ENCODE measurements at places on chromosomes 1 and 21.

DNA sequence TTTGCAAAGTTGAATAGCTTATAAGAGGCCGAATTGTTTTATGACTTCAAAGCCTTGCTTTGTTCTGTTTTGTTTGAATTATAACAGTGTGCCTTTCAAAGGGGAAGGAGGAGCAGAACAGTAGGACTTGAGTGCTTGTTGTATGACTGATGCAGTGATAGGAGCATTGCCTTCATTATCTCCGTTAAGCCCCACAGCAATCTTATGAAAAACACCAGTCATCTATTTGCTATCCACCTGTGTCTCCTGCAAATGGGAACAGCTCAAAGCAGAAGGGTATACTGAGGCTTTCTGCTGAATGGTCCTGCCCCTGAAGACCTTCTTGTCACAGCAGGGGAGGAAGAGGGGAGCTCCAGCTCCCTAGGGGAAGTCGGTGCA lies 127.5 kb downstream of the RNF220 start:
- DNase-seq: no peak

DNA sequence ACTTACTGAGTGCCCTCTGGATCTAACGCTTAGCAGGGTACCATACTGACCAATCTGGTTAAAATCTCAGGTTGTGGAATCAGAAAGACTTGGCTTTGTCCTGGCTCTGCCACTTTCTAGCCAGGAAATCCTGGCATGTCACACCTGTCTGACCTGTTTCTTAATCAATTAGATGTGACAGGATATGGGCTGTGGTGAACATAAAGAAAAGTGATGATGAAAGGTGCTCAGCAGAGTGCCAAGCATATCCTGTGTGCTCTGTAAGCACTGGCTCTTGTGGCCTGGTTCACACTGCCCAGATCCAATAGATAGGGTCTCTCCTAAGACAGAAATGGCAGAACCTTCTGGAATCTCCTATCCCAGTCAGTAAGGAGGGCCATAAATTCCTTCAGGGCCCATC lies 53.9 kb downstream of the PHC2 start:
- no peak for DNase-seq

DNA sequence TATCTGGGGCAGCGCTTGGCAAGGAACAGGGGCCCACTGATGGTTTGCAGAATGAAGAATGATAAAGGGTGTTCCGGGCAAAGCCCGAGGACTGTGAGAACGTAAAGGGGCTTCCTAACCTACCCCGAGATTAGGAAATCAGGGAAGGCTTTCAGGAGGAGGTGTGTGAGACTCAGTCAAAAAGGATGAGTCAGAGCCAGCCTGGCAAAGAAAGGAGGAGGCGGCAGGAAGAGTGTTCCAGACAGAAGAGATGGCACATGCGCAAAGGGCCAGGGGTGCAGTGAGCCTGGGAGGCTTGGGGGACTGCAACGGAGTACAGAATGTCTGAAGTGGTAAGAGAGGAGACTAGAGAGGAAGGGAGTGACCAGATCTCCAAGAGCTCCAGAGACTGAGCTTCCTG lies 70.3 kb downstream of the RAP1GAP start:
- no peak for DNase-seq

DNA sequence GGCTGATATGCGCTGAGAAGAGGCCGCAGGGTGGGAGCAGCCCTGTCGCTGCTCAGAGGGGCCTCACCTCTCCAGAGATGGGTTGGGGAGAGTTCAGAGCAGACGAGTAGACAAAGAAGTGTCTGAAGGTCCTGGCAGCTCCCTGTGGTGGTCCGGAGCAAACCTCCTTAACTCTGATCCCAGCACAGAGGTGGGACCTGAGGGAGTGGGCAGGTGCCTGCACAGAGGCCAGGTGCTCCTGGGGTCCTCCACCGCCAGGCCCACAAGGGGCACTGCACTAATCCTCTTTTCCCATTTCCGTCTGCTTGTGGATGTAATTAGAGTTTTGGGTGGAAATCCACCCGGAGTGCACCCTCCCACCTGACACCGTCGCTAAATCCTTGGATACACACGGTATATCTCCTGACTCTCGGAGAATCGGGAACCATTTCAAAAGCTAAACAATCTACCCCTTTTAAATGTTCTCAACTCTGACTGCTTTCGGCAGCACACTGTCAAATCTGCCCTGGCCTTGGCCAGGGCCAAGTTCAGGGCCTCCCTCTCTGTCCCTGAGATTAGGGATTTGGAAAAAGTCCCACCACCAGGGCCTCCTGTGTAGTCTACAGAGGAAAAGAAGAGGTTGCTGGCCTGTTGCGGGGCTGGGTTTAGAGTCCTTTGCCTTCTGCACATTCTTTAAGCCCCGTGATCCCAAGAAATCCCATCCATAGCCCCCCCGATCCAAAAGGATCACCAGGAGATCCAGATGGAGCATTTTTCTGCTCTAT lies 22.4 kb downstream of the CASZ1 start:
- no peak for DNase-seq

DNA sequence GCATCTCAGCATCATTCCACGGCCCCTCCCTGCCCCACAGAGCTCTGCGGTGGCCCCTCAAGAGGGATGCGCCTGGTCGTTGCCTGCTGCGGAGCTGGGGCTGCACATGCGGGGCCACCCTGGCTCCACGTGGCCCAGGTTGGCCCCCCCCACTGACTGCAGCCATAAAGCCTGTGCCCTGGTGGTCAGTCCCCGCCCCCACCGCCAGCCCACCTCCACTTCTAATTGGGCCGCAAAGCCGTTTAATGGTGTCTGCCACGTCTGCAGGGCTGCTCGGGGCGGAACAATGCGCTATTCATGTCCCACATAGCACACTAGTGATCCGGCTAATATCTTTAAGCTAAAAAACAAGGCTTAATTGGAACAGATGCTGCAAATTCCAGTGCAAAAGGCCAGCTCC lies 33.5 kb upstream of the ACTRT2 start:
- no peak for DNase-seq

DNA sequence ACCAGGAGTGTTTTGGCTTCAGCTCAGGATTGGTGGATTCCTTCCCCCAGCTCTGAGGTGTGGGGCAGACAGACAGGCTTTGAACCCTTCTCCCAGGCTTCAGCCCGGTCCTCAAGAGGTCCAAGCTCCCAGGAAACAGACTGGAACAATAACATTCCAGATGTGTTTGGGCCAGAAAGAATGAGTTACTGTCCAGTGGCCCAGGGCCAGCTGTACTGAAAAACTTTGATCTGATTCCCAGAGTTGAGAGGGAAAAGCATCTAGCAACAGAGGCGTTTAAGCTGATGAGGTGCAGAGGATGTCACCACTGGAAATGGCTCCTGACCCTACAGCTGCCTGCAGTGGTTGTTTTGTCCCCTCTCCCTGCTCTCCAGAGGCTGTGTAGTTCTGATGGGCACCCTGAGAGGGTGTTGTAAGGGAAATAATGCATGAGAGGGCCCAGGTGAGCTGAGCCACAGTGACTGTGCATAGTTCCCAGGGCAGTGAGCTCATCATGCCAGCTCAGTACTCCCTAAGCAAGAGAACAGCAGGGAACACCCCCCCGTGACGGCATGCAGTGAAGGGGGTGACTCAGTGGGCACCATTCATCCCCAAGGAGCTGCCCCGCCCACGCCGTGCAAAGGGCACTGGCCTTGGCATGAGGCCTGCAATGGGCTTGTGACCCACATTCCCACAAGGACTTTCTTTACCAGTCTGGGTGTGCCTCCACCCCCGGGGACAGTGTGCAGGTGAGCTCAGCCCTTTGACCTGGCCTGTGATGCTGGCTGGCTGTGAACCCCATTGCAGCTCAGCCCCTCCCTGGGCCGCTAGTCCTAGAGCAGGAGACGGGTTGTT lies 13.8 kb upstream of the SFN start:
- peak; percentile 98 for DNase-seq

DNA sequence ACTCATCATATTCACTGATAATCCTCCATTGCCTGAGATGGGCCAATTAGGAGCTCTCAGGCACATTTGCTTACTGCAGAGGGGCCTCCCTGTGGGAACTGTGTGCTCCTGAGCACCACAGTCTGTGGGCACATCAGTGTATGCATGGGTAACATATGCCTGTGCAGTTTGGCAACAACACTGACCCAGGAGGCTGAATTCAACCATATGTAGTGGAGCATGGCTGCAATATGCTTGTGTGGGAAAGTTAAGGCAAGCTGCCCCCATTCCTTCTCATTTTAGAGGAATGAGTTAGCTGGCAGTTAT lies 11.8 kb upstream of the FMOD start:
- no peak for DNase-seq

DNA sequence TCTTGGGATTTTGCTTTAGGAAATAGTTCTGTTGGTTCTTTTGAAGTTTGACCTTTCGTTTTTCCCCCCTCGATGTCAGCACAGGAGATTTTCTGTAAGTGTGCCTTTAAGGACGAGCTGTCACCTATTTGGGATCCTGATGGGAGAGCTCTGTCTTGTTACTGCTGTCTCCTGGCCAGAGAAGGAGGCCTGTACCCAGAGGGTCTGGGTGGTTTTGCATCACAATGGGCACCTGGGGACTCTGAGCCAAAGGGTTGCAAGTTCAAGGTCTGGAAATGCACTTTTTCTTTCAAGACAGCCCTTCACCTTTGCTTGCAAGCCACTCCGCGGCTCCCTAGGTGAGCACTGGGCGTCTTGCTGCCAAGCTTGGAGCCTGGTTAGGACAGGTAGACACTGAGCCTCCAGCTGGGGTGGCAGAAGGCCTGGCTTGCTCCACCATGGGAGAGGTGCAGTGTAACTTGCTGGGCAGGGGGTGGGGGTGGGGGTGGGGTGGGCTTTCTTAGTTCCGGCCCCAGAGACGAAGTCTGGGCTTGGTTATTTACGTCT lies 2.9 kb downstream of the AJAP1 start:
- no peak for DNase-seq

GRCh38 chr1:230048322-230048721 lies 18.7 kb upstream of the GALNT2 start:
- DNase-seq: no peak

GRCh38 chr1:71267220-71267619 lies 186.4 kb upstream of the ZRANB2 start:
- no peak for DNase-seq

GRCh38 chr1:55037733-55038551 lies 1.4 kb upstream of the PCSK9 start:
- no peak for DNase-seq
